ENCODE measurements at places on chromosomes 2 and 18.

GRCh38 chr2:42495234-42495581 lies 1.4 kb upstream of the KCNG3 start:
- DNase-seq: no peak

GRCh38 chr2:70552501-70553333 lies 909 bp downstream of the TGFA start:
- DNase-seq: peak; percentile 28

GRCh38 chr2:168348076-168348475 lies 100.7 kb upstream of the STK39 start:
- peak; percentile 27 for DNase-seq

DNA sequence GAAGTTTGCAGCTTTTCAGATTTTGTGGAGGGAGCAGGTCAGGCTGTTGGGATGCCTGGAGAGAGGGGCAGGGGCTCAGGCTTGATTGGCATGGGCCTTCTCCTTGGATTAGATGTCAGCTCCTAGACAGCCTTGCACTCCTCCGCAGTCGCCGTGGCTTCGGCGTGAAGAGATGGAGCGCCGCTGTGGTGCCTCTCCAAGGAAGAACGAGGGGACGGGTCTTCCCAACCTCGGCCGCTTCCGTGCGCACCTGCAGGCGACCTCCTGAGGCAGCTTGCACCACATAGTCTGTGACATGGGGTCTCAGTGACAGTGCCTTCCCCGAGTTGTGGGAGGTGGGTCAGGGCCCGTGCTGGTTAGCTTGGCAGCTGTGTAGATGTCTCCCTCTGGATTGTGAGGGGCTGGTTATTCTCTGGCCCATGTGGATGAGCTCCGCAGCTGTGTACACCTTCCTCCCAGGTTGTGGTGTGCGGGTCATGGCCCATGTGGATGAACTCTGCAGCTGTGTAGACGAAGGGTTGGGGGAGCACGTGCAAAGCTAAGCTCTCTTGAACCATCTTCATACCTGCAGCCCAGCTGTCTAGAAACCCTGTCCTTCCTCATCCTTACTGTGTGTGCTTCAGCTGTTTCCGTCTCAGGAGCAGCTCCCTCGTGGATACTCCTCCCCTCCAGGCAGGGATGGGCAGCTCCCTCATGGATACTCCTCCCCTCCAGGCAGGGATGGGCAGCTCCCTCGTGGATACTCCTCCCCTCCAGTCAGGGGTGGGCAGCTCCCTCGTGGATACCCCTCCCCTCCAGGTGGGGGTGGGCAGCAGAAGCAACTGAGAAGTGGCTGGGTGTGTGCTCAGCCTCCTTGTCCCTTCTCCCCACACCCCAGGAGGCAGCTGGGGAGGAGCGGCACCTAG lies 170.3 kb downstream of the LDLRAD4 start:
- DNase-seq: no peak

DNA sequence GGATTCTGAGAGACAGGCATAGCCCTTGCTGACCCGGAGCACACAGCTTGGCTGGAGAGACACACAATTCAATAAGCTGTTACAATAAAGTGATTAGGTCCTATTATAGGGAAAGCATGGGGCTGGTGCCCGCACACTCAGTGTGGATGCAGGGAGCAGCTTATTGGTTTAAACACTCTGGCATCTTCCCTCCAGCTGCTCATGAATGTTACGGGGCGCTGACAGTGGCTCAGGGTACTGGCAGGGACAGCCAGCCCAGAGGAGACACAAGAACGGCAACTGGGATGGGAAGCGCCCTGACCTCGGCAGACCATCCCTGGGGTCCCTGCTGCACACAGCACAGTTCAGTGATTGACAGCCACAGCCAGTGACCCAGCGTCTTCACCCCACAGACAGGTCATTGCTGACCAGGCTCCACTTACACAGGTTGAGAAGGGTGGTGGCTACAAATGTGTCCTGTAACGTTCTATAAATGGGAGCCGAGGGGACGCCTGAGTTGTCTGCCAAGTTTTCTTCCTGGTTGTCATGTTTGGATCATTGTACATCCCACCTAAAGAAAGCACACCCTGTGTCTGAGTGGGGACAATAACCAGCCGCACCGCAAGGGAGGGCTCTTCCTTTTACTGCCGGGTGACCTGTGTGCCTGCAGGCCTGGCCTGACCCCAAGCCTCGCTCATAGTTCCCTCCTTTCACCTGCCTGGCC lies 60.3 kb downstream of the SH3BP4 start:
- DNase-seq: no peak

DNA sequence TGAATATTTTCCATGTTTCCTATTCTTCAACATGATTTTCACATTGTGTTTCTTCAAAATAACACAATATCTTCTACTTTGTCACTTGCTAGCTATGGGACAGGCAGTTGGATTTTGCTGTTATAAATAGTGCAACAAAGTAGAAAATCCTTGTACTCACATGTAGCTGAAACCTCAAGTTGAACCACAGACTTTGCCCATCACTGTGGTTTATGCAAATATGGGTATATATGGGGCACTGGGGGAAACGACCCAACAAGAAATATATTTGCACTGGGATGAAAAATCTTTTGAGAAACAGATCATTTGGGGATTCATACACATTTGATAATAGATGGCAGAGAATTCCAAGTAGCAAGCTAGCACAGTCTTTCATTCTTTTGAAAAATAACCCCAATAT lies 486.3 kb upstream of the MAP2 start:
- DNase-seq: no peak

DNA sequence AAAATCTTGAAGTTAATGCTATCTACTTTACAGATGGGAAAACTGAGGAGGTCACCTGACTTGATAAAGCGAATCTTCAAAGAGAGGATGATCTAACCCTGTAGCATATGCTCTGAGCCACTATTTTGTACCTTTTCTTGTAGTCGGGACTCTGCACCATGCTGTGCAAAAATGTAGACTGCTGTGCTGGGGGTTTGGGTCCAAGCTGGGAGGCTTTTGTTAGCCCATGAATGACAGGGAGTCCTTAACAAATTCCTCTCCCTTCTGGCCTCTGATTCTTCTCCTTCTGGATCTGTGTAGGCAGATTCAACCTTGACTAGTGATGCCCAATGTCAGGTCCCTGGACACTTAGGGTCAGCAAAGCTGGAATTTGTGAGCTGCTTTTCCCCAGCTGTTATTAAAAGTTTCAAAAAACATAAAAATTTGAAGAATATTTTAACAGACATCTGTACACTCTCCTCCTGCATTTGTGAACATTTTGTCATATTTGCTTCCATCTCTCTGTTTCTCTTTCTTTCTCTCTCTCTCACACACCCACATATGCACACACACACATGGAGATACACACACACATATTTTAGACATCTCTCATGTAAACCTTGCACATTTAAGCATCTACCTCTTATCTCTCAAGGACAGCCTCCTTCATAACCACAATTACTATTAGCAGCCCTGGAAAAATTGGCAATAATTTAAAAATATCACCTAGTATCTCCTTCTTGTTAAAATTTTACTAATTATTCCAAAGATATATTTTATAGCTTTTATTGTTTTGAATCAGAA lies 335.0 kb upstream of the TRIB2 start:
- no peak for DNase-seq

GRCh38 chr2:190088917-190089316 lies 26.4 kb upstream of the MSTN start:
- peak; percentile 56 for DNase-seq

DNA sequence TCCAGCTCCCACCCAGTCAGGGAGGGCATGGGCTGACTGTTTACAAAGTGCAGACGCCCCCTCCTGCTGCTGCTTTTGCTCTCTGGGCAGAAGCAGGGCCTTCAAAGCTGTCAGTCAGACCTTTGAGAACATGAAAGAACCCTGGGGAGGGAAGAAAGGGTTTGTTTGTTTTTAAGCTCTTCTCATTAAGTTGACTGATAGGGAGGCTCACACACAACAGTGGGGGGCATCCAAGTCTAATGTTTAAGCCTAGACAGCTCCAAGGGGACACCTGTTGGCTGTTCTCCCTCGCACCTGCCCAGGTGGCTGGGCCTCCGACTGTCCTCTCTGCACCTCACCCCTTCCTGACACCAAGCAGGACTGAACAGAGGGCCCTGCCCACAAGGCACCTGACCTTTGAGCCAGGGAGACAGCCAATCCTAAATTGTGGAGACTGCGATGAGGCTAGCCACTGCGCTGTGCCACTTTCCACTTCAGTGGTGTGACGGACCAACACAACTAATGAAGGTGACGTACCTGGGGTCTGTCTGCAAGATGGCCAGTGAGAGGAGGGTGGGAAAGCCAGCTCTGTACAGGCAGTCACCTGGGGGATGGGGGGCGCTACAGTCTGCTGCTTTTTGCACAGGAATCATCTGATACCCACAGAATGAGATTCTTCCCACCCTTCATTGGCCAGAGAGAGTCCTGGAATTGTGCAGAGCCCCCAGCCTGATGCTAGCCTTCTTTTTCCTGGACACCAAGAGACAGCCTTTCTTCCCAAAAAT lies 16.3 kb downstream of the ST6GAL2 start:
- DNase-seq: no peak

DNA sequence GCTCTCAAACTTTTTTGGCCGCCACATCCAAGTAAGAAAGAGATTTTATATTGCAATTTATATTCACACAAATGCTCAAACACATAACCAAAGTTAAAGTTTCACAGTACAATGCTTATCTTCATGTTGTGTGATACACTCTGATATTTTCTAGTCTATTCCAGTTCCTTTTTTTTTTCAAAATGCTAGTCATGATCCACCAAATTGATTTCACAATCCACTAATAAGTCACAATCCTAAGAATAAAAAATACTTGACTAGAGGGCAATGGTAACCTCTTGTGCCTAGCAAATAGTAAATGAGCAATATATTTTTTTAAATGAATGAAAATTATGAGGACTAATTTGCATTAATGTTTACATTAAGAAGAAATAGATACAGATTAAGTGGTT lies 5.8 kb upstream of the PTPN4 start:
- DNase-seq: no peak

GRCh38 chr18:51660188-51660715 lies 462.8 kb upstream of the MEX3C start:
- no peak for DNase-seq

- DNase-seq: no peak
Measured at GRCh38 chr18:76584414-76585310, 89.6 kb upstream of the ZNF516 start.

GRCh38 chr18:70368903-70369302 lies 80.1 kb downstream of the SOCS6 start:
- no peak for DNase-seq

- no peak for DNase-seq
Measured at GRCh38 chr18:35051641-35052377, 10.6 kb downstream of the MAPRE2 start.

GRCh38 chr2:26429779-26430578 lies 28.3 kb downstream of the DRC1 start:
- DNase-seq: peak; percentile 94

GRCh38 chr2:191552066-191552465 lies 125.9 kb upstream of the NABP1 start:
- peak; percentile 31 for DNase-seq

DNA sequence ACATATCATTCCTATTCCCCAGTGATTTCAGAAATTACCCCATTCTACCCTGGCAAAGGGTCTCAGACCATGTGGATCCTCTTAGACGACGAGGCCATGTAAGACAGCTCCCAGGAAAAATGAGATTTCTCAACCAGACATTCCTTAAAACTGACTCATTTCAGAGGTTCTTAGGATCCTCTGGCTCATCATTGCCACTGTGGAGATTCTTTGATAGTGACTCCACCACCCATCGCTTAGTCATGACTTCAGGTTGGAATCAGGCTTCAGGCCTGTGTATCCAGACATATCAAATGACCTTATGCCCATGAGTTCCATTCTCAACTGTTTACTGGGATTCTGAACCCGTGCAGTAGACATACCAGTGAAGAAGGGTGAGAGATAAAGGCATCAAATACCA lies 245.6 kb upstream of the TCF4 start:
- DNase-seq: no peak

- no peak for DNase-seq
Measured at GRCh38 chr2:96642564-96643360, at the start of gene FER1L5. TSS of gene FER1L5 (plus strand) at chr2:96642764. CDS start at chr2:96642837, 73 bp downstream.

DNA sequence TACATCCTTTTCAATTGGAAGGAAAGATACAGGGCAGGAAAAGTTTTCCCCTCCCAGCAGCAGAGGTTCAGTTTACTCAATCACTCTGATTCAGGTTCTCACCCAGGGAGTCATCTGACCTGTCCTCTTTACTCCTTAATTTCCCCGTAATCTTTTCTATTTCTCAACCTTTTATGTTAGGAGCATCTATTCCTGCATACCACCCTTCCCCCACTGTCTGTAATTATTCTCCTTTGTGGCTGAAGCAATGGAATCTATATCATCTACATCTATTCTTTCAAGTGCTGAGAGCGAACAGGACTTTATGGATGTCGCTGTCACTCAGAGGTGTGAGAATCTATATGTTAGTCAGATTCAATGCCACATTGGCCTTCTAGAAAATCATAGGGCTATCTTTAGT lies 175.2 kb downstream of the NOL4 start:
- no peak for DNase-seq

DNA sequence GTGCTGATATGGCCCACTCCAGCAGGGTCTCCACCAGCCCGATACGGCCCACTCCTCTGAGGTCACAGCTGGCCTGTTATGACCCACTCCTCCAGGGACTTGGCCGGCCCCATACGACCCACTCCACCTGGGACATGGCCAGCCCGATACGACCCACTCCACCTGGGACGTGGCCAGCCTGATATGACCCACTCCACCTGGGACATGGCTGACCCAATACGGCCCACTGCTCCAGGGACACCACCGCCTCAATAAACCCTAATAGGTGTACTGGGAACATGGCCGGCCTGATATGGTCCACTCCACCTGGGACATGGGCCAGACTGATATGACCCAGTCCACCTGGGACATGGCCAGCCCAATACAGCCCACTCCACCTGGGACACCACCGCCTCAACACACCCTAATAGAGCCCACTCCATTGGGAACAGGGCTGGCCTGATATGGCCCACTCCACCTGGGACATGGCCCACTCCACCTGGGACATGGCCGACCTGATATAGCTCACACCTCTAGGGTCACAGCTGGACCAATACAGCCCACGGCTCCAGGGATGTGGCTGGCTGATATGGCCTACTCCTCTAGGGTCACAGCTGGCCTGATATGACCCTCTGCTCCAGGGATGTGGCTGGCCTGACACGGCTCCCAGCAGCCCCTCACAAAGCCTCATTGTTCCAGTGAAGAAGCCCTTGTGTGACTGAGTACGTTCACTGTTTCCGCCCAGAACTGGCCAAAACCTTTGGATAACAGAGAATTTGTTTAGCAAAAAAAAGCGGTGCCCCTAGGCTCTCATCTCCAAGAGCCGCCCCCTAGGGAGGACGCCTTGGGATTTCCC lies 245.6 kb downstream of the HDAC4 start:
- no peak for DNase-seq

GRCh38 chr2:149393614-149394013 lies 63.2 kb downstream of the LYPD6 start:
- no peak for DNase-seq

GRCh38 chr2:7034303-7034702 lies 117.1 kb downstream of the RNF144A start:
- DNase-seq: no peak

All from NCI-H2171 treated with DMSO at 0.1 percent for 48 hours (cell line).